ENCODE measurements at places on chromosomes 3 and 15. TPM values are rescaled to one million over a fixed set of nuclear protein-coding genes. Genes with fewer than 3 reads are reported as not detected.

DNA sequence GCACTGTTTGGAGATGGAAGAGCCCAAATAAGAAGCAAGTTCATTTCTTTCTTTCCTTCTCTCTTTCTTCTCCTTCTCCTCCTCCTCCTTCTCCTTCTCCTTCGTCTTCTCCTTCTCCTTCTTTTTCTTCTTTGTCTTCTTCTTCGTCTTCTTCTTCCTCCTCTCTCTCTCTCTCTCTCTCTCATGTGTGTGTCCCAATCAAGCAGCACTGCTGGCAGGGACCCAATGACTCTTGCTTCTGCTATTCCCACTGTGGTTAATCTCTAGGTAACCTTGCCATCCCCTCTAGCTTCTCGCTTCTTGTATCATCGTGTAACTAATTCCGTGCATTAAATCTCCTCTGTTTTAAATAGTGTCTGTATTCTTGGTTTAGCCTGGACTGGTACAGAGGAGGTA, 26.1 kb upstream of the ZNF280D start:
- DNase-seq: peak; percentile 90

DNA sequence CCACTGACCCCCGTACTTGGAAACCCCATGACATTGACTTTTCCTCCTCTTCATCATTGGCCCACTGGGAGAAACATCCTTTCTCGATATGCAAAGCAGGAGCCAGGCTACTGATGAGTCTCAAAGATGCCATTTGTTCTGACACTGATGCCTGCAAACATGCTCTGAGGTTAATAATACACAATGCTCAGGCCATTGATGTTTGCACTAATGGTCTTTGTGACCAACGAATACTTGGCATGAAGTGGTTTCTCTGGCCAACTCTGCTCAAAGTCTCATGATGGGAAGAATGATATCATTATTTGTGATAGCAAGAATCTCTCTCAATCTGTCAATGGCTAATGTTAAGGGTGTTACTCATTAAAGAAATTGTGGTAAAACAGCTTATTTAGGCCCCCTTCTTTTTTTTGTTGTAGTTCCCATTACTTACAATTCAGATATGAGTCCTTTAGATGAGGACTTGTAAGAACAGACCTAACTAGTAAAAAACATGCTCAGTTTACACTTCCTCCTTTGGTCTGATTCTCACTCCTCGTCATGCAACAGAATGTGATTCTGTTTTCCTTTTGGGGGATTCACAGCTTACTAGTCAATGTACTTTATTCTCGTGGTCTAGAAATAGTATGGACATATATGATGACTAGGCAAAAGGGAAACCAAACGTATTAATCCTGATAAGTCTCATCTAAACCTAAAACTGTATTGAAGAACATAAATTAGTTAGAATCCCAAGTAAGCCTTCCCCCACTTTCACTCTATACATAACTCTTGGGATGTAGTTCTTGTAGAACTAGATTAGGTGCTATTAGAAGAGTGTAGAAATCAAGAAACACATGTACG, 488.8 kb upstream of the DPPA4 start:
- no peak for DNase-seq

DNA sequence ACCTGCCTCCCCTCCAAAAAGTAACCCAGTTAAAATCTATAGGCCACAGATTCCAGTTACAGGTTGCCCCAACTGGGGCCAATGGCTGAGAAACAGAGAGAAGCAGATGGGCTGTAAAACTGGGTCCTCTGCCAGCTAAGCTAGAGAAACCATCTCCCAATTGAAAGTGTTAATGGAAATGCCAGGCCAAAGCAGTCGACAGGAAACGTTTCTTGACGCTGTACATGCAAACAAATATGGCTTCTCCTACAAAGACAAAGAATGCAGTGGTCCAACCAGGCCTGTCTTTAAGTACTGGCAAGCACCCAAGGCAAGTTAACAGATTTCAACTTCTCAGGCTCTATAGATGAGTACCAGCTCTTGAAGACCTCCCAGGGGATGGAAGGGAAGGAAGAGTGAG, 71.3 kb downstream of the MAGI1 start:
- DNase-seq: no peak

GP5 gene
- not detected for total RNA-seq

DNA sequence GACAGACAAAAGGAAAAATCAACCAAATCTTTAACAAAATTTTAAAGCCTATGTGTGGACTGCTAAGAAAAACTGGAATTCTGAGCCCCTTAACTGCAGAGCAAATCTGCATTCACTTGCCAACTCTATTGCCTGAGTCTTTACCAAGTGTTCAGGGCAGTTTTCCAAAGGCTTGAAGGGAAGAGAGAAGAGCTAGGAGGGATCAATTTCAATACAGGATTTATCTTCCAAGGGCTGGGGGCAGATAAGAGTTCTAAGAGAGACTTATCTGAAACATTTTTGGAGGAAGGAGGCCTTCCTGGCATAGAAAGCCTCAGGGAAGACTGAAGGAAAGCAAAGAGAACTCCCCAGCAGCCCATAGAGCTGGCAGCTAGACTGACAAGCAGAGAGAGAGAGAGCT, 31.4 kb upstream of the LSAMP start:
- no peak for DNase-seq

DNA sequence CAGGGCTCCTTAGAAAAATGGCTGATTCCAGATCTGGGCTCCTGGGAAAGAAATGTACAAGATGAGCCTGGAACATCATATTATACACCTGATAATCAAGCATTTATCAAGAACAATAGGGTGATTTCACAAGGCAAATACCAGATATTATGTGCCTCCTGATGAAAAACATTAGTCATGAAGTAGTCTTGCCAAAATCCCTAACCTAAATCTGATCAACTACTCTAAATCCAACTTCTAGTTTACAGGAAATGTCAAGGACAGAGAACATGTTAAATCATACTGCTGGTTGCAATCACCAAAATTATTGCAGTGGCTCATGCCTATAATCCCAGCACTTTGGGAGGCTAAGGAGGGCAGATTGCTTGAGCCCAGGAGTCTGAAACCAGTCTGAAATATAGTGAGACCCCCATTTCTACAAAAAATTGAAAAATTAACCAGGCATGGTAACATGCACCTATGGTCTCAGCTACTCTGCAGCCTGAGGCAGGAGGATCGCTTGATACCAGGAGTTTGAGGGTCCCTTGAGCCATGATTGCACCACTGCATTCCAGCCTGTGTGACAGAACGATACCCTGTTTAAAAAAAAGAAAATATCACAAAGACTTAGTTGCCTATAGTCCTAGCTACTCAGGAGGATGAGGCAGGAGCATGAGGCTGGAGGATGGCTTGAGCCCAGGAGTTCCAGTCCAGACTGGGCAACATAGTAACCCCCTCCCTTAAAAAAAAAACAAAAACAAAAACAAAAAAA, 34.9 kb upstream of the ATP13A3 start:
- DNase-seq: peak; percentile 23

DNA sequence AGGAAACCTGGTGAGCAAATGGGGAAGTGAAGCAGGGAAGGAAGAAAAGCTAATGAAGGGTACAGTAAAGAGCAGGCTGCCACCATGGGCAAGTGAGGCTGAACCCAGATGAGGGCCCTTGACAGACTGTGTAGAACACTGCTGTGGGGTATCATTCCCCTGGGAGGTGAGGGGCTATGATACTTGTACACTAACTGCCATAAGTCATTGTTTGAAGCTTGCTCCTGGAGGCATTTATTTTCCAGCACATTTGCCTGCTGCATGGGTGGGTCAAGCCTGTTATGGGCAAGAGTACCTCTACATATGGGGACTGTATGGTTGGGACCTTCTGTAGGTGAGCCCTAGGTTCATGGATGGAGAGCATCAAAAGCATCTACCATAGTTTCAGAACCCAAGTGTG, 57.4 kb downstream of the POMGNT2 start:
- no peak for DNase-seq

GRCh38 chr15:99426431-99427105, 139.2 kb upstream of the MEF2A start:
- no peak for DNase-seq

- DNase-seq: no peak
These were observed 62.3 kb downstream of the IQSEC1 start for GRCh38 chr3:13010780-13011572.

DNA sequence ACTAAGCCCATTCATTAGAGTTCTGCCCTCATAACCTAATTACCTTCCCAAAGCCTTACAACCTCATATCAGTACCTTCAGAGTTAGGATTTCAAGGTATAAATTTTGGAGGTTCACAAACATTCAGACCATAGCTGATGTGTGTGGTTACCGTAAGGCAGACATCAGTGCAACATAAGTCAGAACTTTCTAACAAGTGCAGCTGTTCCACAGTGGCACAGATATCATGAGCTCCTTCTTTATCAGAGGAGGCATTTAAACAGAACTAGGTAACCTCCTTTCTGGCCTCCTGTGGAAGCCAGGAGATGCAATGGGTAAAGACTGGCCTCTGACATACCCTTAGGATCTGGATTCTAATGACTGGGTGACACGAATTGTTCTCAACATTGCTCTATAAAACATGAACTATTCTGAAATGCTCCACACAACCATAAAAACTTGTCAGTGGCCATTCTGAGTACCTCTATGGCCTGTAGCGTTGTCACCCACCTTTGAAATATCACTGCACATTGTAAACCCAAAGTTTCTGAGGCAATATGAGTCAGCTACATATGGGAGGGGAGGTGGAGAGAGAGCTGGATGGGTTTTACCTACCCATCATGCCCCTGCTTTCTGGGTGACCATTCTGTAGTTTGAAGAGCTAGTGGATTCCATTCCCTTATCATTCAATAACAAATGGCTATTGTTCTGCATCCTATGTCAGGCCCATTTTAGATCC, 546.0 kb upstream of the TBL1XR1 start:
- no peak for DNase-seq

GRCh38 chr15:70801109-70801508, 37.8 kb upstream of the UACA start:
- DNase-seq: no peak
